ENCODE measurements at places on chromosomes 2 and 18.

DNA sequence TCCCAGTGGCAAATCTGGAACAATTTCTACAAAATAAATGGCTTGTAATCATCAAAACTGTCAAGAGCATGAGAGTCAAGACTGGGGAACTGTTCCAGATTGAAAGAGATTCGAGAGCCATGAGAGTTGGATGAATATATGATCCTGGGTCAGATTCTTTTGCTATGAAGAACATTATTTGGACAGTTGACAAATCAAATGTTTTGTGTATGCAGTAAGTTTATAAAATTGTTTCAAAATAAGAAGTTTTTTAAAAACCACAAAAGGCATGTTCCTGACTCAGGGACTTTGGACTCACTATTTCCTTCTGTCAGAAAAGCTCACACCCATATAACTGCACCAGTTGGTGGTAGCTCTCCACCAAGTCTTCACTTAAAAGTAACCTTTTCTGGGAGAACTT, 38.5 kb downstream of the ROCK2 start:
- DNase-seq = peak; percentile 91

GRCh38 chr2:212451786-212452231, 86.8 kb downstream of the ERBB4 start:
- DNase-seq = no peak

DNA sequence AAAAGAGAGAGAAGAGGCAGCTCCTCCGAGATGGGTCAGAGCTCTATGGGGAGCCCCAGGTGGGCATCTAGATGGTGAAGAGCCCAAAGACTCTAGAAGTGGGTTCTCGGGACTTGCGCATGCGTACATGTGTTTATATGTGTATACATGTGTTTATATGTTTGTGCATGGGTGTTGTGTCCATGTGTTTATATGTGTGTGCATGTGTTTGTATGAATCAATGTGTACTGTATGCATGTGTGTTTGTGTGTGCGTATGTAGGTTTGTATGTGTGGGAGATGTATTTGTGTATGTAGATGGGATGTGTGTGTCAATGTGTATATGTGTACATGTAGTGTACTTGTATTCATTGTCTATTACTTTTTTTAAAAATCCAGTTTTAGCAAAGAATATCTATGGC, 25.6 kb downstream of the DNPEP start:
- no peak for DNase-seq

- DNase-seq = no peak
Measured at GRCh38 chr2:113875135-113875534, 14.8 kb upstream of the ACTR3 start.

- peak; percentile 51 for DNase-seq
Measured at GRCh38 chr2:202278944-202279343, 13.4 kb downstream of the NOP58 start.

GRCh38 chr2:236557306-236558030, 12.2 kb upstream of the ACKR3 start:
- DNase-seq = no peak

DNA sequence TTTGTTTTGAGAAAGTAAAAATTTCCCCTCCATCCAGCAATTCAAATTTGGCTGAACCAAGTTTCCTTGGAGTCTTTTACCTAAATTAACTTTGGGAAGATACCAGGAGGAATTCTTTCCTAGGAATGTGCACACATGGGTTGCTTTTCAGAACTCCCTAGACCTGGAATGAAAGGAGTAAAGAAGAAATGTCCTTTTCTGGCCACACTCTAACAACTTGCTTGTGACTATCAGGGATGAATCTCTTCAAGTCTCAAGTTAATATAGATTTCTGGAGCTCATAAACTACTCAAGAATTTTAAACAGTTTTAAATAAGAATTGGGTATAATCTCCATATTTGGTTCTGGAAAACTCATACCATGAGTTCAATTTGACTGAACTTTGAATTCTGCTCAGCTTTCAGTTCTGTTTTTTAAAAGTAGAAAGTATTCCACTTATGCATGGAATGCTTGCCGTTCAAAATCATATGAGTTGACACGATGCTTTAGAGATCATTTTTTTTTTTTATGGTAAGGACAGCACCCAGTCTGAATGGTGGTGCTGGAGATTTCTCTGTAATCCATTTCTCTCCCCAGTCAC, 7.7 kb downstream of the RASGRP3 start:
- no peak for DNase-seq

- no peak for DNase-seq
Measured at GRCh38 chr2:228469721-228470120, 288.2 kb upstream of the SPHKAP start.

GRCh38 chr2:130875935-130876334, 39.2 kb downstream of the ARHGEF4 start:
- DNase-seq = no peak

GRCh38 chr2:88159481-88159880, 10.7 kb upstream of the THNSL2 start:
- no peak for DNase-seq

DNA sequence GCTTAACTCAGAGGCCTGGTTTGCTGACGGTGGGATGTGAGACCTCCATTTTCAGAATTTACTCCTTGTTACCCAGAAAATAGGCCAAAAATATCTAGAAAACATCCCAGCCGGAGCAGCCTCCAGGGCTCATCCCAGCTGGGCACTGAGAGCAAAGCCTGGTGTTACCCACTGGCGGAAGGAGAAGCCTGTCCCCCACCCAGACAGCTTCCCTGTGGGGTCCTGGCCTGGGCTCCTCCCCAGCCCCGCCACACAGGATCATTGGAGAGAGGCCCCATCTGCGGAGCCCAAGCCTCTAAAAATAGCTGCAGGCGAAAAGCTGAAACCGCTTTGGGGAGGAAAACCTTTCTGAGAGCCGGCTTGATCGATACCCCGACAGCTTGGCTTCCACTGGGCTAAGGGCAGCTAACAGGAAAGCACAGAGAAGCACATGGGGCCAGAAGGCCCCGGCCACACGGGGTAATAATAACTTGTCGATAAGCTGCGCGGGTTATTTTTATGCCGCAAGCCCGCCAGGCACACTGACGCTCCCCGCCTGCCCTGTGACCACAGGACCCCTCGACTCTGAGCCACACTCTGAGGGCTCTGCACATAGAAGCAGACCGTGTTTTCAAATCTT, 26.9 kb upstream of the FAHD2A start:
- DNase-seq = no peak

GRCh38 chr2:12773586-12774394, 57.1 kb downstream of the TRIB2 start:
- DNase-seq = no peak

DNA sequence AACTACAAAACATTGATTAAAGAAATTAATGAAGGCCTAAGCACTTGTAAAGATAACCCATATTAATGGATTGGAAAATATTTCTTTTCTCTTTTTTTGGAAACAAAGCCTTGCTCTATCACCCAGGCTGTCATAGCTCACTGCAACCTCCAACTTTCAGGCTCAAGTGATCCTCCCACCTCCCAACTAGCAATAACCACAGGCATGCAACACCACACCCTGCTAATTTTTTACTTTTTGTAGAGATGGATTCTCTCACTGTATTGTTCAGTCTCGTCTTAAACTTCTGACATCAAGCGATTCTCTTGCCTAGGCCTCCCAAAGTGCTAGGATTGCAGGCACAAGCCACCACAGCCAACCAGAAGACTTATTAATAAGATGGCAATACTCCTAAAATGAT, 73.4 kb upstream of the NDUFV2 start:
- no peak for DNase-seq

- no peak for DNase-seq
Measured at GRCh38 chr2:8264981-8265380, 416.9 kb upstream of the ID2 start.

Data from stromal cell of bone marrow (primary cell).